PC-9 (cell line): ENCODE measurements at places on chromosomes 12 and 14. TPM values are rescaled to one million over a fixed set of nuclear protein-coding genes. Genes with fewer than 3 reads are reported as not detected.

The ASCL1 gene
- not detected in 2 replicates for total RNA-seq

- no peak for DNase-seq
Measured at GRCh38 chr12:47249082-47249481, 169.3 kb upstream of the AMIGO2 start.

The PGF gene
- 8.9 and 11.7 TPM in 2 replicates for total RNA-seq

The OR4K2 gene
- not detected in 2 replicates for total RNA-seq

- DNase-seq: no peak
Measured at GRCh38 chr14:89466484-89466883, 49.5 kb upstream of the FOXN3 start.

DNA sequence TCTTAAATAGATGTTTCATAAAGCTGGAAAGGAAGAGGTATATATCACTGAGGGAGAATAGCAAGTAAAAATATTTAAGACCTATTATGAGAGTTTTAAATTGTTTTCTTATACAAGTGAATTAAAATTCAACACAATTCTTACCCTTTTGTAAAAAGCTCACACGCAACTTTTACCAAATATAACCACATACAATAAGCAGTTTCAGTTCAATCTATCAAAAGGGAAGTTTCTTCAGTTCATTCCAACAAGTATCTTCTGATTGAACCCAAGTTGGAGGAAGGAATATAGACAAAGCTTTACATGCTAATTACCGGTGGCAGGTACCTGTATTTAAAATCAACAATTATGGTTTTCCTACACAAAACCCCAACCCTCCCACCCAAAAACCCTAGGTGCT is 41.1 kb downstream of the GTF2A1 start:
- no peak for DNase-seq

GRCh38 chr14:58488550-58488949 is 61.0 kb downstream of the KIAA0586 start:
- no peak for DNase-seq

GRCh38 chr12:96981911-96982310 is 74.9 kb downstream of the NEDD1 start:
- DNase-seq: no peak

DNA sequence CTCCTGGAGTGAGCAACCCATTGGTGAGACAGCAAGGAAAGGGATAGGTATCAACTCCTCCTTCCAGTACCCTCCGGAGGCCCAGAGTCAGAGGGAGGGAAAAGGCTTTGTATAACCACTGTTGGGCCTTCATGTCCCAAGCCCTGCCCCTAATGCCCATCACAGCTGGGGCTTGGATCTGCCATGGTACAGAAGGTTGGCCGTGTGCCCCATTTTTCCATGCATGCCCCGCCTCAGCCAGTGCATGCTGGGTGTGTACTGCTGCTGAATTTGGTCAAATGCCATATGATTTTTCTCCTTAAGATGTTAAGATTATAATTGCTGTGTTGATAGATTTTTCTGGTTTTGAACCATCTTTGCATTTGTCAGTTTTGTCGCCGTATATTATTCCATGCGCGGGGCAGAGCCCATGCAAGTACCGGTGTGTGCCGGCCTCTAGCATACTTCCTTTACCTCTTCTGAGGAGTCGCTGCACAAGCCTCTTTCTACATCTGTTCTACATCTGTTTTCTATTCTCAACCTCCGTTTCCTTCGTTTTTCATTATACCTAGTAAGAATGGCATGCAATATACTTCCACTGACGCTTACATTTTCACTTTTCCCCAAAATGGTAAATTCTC is 26.6 kb downstream of the PPP2R5C start:
- no peak for DNase-seq

DNA sequence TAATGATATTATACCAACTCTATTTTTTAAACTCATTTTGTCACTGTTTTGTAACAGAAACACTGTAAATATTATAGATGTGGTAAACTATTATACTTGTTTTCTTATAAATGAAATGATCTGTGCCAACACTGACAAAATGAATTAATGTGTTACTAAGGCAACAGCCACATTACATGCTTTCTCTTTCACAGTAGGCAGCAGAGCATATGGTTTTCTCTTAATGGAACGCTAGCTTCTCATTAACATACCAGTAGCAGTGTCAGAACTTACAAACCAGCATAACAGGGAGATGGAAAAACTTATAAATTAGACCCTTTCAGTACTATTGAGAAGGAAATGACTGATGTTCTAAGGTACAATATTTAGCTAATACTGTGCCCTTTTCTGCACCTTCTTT is 398.8 kb downstream of the PRKD1 start:
- DNase-seq: no peak

DNA sequence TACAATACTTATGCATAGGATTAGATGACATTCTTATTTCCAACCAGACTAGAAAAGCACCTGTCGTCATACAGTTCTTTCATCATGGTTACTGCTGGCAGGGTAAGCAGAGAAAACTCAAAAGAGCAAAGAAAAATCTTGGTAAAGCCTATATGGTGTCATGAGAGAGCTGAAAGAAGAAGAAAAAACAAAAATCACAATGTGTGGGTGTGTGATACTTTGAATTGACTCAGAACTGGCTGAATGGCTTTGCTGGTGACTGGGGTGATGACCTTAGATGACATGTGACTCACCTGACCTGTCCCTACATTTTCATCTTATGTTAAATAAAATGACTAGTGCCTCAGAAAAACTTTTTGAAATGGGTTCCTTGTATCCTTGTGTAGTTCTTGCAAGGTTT is 278.1 kb upstream of the LMO3 start:
- no peak for DNase-seq

The SERPINA9 gene
- not detected in 2 replicates for total RNA-seq
